ENCODE measurements at places on chromosomes 13 and 19. TPM values are rescaled to one million over a fixed set of nuclear protein-coding genes. Genes with fewer than 3 reads are reported as not detected.
A peak's percentile ranks its signal among the peaks of the same experiment; 100 is the strongest.

Gene PEG3
- not detected for total RNA-seq

Gene ZGLP1
- total RNA-seq = 4.6 TPM

Gene TTYH1
- total RNA-seq = 128 TPM

Gene SIGLECL1
- total RNA-seq = not detected

Gene ZFR2
- total RNA-seq = 20.4 TPM

Gene APOE
- 195 TPM for total RNA-seq

Gene WDR87
- total RNA-seq = not detected

Gene TEX26
- total RNA-seq = not detected

Gene ZNF723
- total RNA-seq = not detected

GRCh38 chr19:50501568-50502475, 9.2 kb downstream of the JOSD2 start:
- H3K4me1 ChIP-seq = peaks cover 10% of the 10 kb centered on the region
- no peak overlapping the region for H3K4me3 ChIP-seq
- H3K36me3 ChIP-seq = no peaks in the 10 kb centered on the region
- peaks cover 42% of the 10 kb centered on the region for H3K27me3 ChIP-seq
- no peak for DNase-seq

DNA sequence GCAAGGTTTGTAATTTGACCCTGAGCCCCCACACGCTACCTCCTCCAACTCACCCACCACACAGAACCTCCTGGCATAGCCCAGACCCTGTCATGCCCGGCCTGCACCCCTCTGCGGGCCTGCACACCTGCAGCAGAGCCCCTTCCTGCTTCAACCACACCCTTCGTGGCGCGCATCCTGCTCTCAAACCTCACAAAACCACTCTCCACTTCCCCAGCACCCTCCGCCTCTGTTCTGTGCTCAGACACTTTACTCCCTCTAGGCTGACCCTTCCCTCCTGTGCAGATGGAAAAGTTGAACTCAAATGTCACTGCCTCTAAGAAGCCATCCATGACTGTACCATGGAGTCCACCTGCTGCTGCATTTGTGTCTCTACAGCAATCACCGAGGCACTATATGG, 28.5 kb downstream of the FAAP24 start:
- H3K27me3 ChIP-seq = no peaks in the 10 kb centered on the region
- DNase-seq = no peak
- H3K4me1 ChIP-seq = peaks cover under 1% of the 10 kb centered on the region

DNA sequence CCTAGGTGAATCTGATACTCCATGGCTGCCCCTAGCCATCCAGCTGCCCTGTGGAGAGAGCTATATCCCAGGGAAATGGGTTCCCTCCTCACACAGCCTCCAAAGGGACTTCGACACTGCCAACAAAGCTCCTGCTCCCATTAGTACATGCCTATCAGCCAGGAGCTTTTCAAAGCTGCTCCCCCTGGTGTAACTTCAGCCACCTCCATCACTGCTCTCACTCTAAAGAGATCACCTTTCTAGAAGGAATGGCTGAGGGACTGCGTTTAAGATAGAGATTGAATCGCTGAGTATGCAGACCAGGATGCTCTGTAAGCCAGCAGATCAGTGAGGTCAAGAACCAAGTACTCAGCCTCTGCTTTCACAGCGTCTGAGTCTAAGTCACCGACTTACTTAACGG, 213.7 kb downstream of the NALCN start:
- no peaks in the 10 kb centered on the region for H3K36me3 ChIP-seq
- DNase-seq = peak; percentile 58
- no peaks in the 10 kb centered on the region for H3K4me1 ChIP-seq
- H3K27me3 ChIP-seq = no peaks in the 10 kb centered on the region
- no peak overlapping the region for H3K27ac ChIP-seq
- no peak overlapping the region for H3K4me3 ChIP-seq

DNA sequence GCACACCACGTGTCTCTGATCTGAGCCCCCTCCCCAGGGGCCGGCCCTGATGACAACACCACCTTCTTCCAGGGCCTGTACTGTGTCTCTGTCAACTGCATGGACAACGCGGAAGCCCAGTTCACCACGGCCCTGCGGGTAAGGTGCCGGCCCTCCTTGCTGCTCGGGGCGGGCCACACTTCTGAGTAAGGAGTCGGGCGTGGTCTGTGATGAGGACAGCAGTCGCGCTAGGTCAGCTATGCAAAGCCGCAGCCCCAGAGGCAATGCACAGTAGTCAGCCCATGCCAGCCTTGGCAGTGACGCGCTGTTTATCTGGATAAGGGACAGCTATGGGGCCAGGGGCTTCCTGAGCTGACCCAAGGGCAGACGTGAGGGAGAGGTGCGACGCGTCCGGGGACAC, 24.6 kb downstream of the MAU2 start:
- no peak overlapping the region for H3K27ac ChIP-seq
- no peaks in the 10 kb centered on the region for H3K4me1 ChIP-seq
- no peaks in the 10 kb centered on the region for H3K36me3 ChIP-seq
- H3K4me3 ChIP-seq = no peak overlapping the region
- H3K27me3 ChIP-seq = no peaks in the 10 kb centered on the region
- DNase-seq = no peak

DNA sequence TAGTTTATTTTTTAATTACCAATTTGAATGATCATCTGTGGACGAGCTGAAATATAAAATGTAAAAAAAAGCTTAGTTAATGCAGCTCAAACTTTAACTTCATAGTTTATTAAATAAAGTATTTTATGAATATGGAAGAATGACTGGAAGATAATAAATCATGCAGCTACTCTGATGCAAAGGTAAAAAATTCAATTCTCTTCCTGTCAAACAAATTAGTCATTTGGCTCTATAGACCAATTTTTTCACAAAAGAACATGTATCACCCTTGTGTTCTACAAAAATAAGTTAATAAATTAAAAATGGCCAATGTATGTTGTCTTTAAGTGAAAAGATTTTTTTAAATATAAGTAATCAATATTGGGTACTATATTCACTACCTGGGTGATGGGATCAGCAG, 26.2 kb downstream of the EXOSC8 start:
- H3K36me3 ChIP-seq = peaks cover 46% of the 10 kb centered on the region
- no peak overlapping the region for H3K27ac ChIP-seq
- no peaks in the 10 kb centered on the region for H3K4me1 ChIP-seq
- H3K4me3 ChIP-seq = no peak overlapping the region
- DNase-seq = no peak
- H3K27me3 ChIP-seq = no peaks in the 10 kb centered on the region

- no peak overlapping the region for H3K4me3 ChIP-seq
- H3K27ac ChIP-seq = no peak overlapping the region
- peaks cover 8% of the 10 kb centered on the region for H3K4me1 ChIP-seq
- H3K27me3 ChIP-seq = no peaks in the 10 kb centered on the region
- no peak for DNase-seq
Observed at GRCh38 chr13:35387682-35388250, 88.7 kb downstream of the MAB21L1 start.

- H3K27me3 ChIP-seq = no peaks in the 10 kb centered on the region
- H3K4me3 ChIP-seq = no peak overlapping the region
- DNase-seq = no peak
- H3K36me3 ChIP-seq = no peaks in the 10 kb centered on the region
- H3K27ac ChIP-seq = no peak overlapping the region
- no peaks in the 10 kb centered on the region for H3K4me1 ChIP-seq
Observed at GRCh38 chr13:62246581-62246980, 830.9 kb upstream of the PCDH20 start.

GRCh38 chr19:49129238-49129583, 9.9 kb downstream of the PPFIA3 start:
- no peaks in the 10 kb centered on the region for H3K27me3 ChIP-seq
- peak; percentile 68 for DNase-seq
- no peaks in the 10 kb centered on the region for H3K36me3 ChIP-seq
- peak overlapping the region; percentile 39 for H3K4me3 ChIP-seq
- H3K27ac ChIP-seq = no peak overlapping the region
